RCC 7860 (cell line): ENCODE measurements at places on chromosomes 12 and 14.

DNA sequence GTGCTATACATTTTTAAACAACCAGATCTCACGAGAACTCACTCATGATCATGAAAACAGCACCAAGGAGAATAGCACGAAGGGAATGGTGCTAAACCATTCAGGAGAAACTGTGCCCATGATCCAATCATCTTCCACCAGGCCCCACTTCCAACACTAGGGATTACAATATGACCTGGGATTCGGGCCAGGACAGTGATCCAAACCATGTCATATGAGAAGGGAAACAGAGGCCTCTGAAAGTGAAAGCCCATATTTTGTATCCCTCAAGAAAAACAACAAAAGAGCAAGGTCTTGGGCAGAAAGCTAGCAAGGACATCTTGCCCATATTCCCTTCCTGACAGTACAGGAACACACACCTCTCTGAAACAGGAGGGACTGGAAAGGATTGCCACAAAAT lies 163.9 kb upstream of the VASH1 start:
- DNase-seq, result no peak

- no peak for DNase-seq
Observed at GRCh38 chr12:118821386-118821925, 159.9 kb upstream of the SRRM4 start.

DNA sequence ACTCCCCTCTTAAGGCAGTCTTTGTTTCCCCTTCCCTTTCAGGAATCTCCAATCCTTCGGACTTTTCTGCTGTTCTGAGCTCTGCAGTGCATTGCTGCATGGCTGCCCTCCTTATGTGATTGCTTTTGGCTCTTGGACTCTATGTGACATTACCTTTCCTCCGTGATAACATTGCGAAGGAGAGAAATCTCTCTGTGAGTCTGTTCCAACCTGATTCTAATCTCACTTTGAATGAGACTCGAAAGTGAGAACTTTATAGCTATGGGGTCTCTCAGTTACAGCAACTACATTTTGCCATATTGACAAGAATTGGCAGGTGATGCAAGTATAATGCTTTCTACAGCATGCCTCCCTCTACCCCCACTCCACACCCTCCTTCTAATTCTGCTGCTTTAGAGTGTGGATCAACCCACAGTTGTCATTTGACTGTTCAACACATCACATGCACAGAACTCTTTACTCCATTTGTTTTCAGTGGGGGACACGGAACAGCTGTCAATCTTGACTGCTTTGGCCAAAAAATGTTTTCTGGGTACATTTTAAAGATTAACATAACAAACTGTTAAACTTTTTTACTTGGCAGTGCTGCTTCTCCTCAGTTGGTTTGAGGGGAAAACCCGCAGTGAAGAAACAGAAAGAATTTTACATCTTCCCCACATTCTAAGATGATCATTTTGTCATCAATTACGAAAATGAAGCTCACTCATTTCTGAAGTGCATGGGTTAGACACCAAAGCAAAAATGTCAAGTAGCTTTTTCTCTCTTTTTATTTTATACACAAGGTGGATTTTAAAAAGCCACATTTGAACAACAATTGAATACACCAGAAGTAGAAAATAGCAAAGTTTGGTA lies 125.5 kb upstream of the RMST start:
- DNase-seq, result no peak

DNA sequence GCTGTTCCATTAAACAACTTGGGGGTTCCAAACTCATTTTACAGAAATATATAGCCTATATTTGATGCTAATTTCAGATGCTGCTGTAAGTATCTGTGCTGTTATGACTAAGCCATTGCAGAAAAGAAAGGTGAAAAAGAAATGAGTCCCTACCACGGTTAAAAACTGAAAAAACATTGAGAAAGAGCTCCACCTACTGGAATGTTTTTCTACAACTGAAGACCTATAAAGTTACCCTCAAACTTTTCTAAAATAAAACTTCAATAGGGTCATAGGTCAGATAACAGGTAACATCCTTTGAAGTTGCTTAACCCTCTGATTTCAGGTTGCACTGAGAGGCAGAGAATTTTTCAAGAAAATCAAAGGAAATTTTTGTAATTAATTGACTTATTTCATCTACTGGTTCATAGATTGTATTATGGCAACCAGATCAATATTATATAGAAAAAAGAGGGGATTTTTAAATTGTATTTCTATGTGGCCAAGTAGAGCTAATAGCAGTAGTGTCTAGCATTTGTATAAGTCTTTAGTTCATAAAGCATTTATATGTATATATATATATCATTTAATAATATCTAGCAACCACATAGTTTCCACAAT lies 279.9 kb downstream of the RPS29 start:
- DNase-seq, result peak; percentile 8

DNA sequence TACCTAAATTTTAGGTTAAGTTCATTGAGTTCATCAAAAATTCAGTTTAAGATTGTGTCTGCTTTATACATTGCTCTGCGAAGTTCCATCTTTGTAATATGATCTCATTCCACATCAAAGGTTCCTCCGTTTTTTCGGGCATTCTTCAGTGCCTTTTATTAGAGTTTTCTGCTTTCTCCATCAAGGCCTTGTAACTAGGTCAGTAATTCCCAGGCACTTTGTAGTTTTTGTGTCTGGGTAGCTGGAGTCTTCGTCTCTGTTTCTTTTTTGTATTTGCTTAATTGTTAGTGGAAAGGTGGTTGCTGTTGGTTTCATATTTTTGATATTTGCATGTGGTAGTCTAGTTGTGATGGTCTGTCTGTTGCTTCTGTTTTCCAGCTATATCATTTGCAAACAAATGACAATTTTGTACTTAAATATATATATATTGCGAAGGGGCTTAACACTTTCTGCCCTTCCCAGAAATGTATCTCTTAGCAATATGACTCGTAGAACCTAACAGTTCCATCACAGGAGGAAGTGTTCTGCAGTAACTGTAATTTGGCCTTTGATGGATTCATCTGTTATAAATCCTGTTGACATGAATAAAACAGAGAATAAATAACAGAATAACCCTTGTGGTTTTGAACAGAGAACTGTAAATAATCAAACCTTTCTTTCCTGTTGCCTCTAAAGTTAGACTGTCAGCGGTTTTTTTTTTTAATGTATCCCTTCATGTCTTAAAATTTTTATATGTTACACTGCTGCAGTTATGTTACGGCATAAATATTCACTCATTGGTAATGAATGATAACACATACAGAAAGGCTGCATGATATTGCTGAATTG lies 88.4 kb upstream of the DYNC1H1 start:
- no peak for DNase-seq

DNA sequence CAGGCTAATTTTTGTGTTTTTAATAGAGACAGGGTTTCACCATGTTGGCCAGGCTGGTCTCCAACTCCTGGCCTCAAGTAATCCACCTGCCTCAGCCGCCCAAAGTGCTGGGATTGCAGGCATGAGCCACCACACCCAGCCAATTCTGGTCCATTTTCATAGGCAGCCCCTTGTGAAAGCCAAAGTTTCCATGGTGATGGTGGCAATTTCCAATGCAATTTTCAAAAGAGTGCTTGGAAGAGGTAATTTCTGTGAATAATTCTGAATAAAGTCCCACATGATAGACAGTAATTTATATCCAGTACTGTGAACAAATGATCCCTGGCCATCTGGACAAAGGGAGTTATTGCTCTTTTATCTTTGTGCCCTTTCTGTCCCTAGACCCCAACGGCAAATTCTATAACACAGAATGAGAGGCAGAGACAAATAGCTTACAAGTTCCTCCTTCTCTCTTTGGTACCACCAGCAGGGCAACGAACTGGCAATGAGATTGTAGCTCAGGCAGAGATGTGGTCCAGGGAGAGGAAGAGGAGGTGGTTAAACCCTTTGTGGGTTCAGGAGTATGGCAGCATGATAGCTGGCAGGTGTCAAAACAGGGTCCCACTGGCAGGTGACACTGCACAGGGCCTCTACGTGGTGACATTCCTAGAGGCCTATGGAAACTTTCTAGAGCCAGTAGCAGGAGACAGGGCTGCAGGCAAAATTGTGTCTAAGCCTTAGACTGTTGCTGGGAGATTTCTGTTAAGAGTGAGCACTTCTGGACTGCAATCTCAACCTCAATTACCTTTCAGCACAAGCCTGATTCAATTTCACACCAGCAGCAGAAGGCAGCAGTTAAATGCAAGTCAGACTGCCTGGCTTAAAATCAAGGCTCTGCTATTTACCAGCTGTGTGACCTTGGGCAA lies 46.5 kb downstream of the NT5DC3 start:
- DNase-seq, result no peak

- no peak for DNase-seq
Observed at GRCh38 chr14:29603696-29604095, 324.0 kb downstream of the PRKD1 start.

- DNase-seq, result peak; percentile 43
Observed at GRCh38 chr12:5488626-5488955, 56.7 kb downstream of the NTF3 start.

DNA sequence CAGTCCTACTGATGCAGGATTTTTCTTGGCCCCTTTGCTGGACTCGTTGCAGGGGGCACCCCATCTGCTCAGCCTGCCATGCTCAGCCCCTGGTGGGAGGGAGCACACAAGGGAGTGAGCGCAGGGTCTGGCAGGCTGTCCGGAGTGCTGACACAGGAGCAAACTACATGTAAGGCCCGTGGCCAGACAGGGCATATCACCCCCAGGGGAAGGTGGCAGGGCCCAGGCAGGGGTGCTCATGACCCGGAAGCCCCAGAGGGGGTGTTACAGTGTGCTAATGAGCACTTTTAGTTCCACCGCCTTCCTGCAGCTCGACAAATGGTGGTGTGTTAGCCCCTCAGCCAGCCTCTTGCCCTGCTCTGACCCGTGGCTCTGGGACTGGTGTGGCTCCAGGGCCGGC lies 645.6 kb upstream of the TMEM132C start:
- DNase-seq, result no peak

- DNase-seq, result no peak
Observed at GRCh38 chr14:29941401-29941800, 13.8 kb upstream of the PRKD1 start.

- no peak for DNase-seq
Observed at GRCh38 chr12:15754233-15754632, 35.0 kb downstream of the EPS8 start.

DNA sequence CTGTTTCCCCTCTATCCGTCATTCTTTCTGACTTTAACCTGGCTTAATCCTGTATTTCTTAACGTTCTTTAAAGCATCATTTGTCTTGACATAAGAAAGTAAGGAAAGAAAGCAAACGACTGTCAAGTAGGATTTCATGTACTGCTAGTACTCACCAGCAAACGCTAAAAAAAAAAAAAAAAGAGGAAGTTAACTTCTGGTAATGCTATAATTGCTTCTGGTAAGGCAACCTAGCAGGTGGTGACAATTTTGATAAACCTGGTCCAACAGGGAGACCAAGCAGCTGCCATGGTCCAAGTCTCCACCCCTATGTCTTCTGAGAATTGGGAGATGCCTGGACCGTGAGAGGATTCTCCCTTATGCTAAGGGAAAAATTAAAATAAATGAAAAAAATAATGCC lies 306.6 kb downstream of the DAD1 start:
- no peak for DNase-seq

DNA sequence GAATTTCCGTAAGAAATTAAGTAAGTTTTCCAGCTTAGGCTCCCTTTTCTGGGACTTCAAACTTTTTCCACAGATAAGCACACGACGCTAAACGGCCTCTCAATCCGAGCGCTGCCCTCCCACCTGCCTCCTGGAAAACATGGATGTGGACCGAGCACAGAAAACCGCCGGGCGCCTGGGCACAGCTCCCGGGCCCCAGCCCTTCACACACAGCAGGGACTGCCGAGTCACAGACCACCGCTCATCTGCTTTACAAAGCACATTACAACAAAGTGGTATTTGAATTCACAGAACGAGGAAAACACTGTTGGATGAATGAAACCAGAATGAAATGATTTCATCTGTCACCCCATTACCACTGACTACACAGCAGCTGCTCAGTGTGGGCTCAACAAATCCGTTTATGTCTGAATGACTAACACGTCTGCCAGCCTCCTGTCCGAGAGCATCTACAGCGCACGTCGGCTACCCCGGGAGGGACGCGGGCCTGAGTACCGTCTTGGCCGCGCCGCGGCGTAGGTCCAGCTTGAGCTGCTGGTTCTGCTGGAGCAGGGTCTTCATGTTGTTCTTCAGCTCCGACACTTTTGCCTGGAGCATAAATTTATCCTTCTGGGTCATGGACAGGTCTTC lies 13.1 kb upstream of the ANKLE2 start:
- no peak for DNase-seq

DNA sequence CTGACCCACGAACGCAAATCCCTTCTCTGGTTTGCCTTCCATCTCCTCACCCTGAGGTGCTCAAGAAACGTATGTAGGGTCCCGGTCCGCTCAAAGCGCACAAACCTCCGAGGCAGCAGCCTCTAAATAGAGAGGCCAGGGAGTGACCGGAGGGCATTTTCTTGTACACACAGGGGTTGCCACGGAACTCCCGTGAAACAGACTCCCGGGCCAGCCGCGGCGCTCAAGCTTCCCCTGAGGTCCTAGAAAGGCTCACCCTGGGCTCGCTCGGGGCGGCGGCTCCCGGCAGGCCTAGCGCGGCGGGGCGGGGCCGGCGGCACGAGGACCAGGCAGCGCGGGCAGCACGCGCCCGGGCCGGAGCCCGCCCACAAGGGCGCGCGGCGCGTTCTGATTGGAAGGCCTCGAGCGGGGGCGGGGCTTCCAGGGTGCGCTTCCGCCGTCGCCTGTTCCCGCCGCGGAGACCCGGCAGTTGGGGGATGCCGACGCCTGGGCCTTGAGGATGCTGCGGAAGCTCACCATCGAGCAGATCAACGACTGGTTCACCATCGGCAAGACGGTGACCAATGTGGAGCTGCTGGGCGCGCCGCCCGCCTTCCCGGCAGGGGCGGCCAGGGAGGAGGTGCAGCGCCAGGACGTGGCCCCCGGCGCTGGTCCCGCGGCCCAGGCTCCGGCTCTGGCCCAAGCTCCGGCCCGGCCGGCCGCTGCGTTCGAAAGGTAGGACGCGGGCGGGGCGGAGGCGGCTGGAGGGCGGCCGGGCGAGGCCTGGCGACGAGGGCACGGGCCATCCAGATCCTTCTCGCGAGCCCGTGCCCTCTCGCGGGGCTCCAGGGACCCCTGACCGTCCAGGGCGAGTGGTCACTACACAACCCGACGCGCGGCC lies at the start of gene TDRD9:
Gene TDRD9 (plus strand): TSS at position 446 of the 880 bp plus-strand sequence. CDS start 54 bp downstream, at position 500.
- DNase-seq, result no peak

GRCh38 chr14:74792249-74793039 lies 29.3 kb downstream of the YLPM1 start:
- DNase-seq, result no peak

GRCh38 chr14:40656311-40656710 lies 950.4 kb upstream of the LRFN5 start:
- DNase-seq, result no peak

DNA sequence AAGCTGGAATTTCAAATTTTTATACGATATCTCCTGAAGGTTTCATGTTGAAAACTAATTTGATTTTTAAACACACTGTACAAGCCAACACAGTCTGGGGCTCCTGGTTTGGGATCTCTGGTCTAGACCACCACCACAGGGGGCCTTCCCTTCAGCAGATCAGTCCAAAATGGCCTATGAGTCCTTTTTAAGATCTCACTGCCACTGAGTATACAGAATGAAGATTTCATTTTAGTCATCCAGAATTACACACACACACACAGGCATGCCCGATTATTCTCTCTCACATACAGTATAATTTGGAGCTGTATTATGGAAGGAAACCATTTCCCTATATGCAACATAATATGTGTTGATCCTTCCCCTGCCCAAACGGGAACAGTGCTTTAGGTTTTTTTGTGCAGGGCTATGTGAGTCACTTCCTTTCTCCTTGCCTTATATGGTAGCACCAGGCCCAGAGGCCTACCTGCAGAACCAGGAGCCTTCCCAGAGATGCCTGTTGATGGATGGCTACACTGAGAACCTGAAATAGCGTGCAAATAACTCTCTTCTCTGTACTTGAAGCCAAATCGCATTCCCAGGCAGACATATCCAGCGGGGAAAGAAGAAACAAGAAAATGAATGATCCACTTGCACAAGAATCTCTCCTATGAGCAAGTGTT lies 28.1 kb upstream of the WNK1 start:
- DNase-seq, result no peak
